CD8-positive, alpha-beta memory T cell (primary cell): ENCODE measurements at places on chromosomes 2 and 18. TPM values are rescaled to one million over a fixed set of nuclear protein-coding genes. Genes with fewer than 3 reads are reported as not detected.

The UGT1A3 gene
- not detected for total RNA-seq

The VWA3B gene
- total RNA-seq = not detected

The CRACDL gene
- total RNA-seq = 0.27 TPM

DNA sequence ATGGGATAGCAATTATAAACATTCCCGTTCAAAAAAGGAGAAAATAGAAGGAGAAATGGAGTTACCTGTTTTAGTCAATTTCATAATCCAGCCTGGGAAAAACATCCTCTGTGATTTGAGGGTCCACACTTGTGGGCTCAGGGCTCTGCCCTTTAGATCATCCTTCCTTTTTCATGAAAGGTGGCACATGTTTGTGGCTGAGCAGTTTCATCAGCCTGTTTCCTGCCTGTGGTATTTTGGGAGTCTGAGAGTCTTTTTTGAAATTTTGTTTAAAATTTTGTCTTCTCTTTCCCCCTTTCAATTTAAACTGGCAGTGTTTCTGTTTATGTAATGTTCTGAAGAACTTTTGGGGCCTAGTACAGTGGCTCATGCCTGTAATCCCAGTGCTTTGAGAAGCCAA lies 84.0 kb downstream of the KIAA1328 start:
- no peak for DNase-seq
- peaks cover 10% of the 10 kb centered on the region for H3K4me1 ChIP-seq
- no peak overlapping the region for H3K27ac ChIP-seq
- no peaks in the 10 kb centered on the region for H3K27me3 ChIP-seq

DNA sequence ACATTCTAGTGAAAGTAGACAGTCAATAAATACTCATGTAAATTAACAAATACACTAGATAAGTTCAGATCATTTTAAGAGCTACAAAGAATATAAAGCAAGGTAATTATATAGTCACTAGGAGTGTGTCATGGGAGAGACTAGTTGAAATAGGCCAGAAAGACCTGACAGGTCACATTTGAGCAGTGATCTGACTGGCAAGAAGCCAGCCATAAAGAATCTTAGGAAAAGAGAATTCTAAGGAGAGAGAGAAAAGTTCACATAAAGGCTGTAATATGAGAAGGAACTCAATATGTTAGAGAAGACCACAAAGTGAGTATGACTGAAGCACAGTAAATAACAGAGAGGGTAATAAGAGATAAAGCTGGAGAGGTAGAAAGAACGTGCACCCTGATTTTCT lies 31.2 kb downstream of the VSNL1 start:
- no peaks in the 10 kb centered on the region for H3K4me1 ChIP-seq
- no peaks in the 10 kb centered on the region for H3K36me3 ChIP-seq
- no peaks in the 10 kb centered on the region for H3K27me3 ChIP-seq
- no peak overlapping the region for H3K4me3 ChIP-seq
- H3K27ac ChIP-seq = no peak overlapping the region

- H3K4me3 ChIP-seq = no peak overlapping the region
- DNase-seq = no peak
- H3K4me1 ChIP-seq = no peaks in the 10 kb centered on the region
- H3K27me3 ChIP-seq = no peaks in the 10 kb centered on the region
- H3K36me3 ChIP-seq = no peaks in the 10 kb centered on the region
Measured at GRCh38 chr2:152623775-152624174, 93.5 kb downstream of the PRPF40A start.

GRCh38 chr2:40384714-40385113 lies 67.2 kb downstream of the SLC8A1 start:
- H3K4me3 ChIP-seq = no peak overlapping the region
- H3K36me3 ChIP-seq = no peaks in the 10 kb centered on the region
- no peak for DNase-seq
- H3K27me3 ChIP-seq = no peaks in the 10 kb centered on the region

DNA sequence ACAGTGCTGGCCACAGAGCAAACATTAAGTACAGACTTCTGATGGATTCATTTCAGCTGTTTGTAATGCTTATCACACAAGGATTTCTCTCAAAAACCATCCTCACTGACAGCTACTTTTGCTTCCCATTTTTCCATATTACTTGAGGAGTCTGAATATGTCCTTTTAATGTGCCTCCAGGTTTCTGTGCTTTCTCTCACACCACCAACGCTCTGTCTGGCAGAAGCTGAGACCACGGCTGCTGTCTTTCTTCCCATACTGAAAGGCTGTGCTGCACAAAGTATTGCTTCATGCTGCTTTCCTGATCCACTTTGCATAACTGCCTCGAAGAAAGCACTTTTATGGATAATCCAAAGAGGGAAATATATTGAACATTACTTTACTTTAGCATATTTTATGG lies 312.1 kb upstream of the ZEB2 start:
- H3K4me3 ChIP-seq = no peak overlapping the region
- H3K36me3 ChIP-seq = no peaks in the 10 kb centered on the region
- H3K4me1 ChIP-seq = no peaks in the 10 kb centered on the region
- DNase-seq = no peak

- no peaks in the 10 kb centered on the region for H3K4me1 ChIP-seq
- DNase-seq = no peak
- no peak overlapping the region for H3K27ac ChIP-seq
Measured at GRCh38 chr18:382423-382984, 114.7 kb upstream of the THOC1 start.

GRCh38 chr2:233141901-233142300 lies 81.8 kb downstream of the INPP5D start:
- H3K4me3 ChIP-seq = no peak overlapping the region
- H3K4me1 ChIP-seq = peaks cover 28% of the 10 kb centered on the region
- H3K36me3 ChIP-seq = peaks cover 59% of the 10 kb centered on the region
- H3K27ac ChIP-seq = no peak overlapping the region
- no peaks in the 10 kb centered on the region for H3K27me3 ChIP-seq

DNA sequence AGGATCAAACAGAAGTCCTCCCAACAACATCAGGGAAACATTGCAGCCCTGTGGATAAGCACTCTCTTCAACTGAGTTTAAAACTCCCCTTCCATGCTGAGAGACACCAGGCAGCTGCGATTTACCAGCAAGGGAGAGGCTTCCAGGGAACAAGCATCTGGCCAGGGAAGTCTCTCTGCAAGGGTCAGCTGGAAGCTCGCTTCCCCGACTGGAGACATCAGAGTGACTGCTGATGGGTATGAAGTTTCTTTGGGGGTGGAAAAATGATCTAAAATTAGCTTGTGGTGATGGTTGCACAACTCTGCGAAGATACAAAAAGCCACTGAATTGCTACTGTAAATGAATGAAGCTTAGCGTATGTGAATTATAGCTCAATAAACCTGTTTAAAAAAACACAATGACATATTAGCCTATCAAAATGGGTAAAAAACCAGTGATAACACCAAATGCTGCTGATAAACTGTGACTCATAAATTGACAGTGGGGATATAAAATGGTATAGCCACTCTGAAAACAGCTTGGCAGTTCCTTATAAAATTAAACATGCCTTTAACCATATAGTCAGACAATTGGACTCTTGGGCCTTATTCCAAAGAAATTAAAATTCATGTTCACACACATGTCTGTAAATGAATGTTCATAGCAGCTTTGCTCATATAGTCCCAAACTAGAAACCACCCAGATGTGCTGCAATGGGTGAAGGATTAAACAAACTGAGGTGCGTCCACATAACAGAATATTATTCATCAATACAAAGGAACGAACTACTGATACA lies 1082.0 kb downstream of the SOCS6 start:
- H3K4me1 ChIP-seq = no peaks in the 10 kb centered on the region
- no peak overlapping the region for H3K4me3 ChIP-seq
- no peaks in the 10 kb centered on the region for H3K36me3 ChIP-seq
